ENCODE measurements at places on chromosomes 13 and 19.

- DNase-seq, result peak; percentile 65
Measured at GRCh38 chr19:14437578-14438140, 4.6 kb downstream of the PKN1 start.

DNA sequence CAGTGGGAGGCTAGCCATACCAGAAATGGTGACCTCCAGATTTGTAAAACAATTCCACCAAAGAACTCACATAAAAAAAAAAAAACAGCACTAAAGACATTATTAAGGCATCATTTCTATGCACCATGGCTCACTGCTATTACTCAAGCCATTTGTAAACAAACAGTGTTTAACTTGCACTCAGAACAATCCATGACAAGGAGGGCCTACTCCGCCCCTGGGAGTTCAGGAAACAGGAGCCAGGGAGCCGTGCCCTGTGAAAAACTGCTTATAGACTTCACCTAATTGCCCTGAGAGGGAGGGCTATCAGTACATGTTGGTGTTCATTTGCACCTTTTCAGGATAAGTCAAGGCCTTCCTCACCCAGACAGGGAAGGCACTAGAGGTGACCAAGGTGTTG lies 103.2 kb downstream of the ZNF429 start:
- no peak for DNase-seq

DNA sequence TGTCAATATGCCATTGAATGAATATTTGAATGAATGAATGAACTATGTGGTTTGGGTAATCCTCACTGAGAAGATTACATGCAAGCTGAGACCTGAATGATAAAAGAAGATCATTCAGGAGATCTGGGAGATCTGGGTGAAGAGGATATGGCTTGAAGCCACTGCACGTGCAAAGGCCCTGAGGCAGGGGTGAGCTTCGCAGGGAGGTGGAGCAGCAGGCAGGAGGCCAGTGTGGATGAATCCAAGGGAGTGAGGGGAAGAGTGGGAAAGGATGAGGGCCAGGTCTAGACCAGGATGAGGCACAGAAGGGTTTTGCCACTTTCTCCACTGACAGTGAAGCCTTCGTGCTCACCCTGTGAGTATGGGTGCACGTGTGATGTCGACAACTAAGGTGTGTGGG lies 49.9 kb downstream of the ERICH4 start:
- no peak for DNase-seq

DNA sequence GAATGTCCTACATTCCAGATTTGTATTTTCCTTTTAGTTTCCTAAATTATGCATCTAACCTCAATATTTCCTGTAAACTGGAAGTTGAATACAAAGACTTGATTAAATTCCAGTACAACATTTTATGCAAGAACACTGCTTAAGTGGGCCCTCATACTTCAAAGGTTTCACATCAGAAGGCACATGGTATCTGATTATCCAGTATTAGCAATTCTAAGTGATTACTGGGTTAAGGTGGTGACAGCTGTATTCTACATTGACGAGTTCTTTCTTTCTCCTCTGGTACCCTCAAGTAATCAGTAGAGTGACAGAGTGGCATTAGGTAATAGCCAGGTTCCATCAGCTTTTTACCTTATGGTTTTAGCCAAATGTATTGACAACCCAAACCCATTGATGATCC lies 18.3 kb downstream of the BIVM start:
- DNase-seq, result no peak

- no peak for DNase-seq
Measured at GRCh38 chr13:80006940-80007339, 334.0 kb downstream of the SPRY2 start.

GRCh38 chr13:39144941-39145533 lies 106.8 kb downstream of the NHLRC3 start:
- peak; percentile 31 for DNase-seq

DNA sequence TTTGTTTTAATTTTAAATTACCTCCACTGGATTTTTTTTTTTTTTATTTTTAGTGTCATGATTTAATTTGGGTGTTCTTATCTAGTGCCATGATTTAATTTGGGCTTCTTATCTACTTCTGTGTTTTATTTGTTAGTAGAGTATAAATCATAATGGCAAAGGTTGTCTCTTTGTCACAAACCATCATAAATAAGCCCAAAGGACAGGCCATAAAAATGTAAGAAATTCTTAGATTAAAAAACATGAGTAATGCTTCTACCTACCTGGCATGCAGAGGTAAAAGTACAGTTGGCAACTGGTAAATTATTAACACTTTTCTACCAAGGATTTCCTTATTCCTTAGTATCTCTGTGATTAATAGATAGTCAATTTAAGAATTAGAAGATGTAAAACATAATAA lies 55.2 kb downstream of the ERCC5 start:
- DNase-seq, result no peak

DNA sequence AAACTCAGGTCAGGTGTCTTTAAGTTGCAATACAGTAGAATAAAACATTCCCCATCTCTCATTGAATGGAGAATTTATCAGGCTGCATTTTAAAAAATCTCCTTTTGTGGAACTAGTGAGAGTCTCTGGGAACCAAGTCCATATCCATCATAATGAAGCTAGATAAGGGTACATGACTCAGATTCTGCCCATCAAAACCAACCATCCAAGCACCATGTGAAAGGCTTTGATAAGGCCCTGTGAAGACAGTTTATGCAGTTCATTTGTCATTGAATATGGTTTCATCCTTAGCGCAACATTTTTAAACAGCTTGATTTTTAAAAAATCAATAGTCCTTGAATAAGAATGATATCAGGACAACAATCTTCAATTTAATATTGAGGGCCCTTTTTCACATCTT lies 56.3 kb upstream of the DIAPH3 start:
- DNase-seq, result no peak

DNA sequence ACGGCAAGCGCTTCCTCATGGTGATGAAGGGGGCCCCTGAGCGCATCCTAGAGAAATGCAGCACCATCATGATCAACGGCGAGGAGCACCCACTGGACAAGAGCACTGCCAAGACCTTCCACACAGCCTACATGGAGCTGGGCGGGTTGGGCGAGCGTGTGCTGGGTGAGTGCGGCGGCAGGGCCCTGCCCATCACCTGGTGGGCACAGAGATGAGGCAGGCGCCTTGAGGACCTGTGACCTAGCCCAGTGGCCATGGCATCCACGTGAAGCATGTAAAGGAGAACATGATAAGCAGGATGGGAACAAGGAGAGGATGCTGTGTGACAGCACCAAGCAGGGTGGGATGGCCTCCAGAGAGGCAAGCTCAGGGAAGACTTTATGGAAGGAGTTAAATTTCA lies 18.5 kb downstream of the ATP12A start:
- no peak for DNase-seq

DNA sequence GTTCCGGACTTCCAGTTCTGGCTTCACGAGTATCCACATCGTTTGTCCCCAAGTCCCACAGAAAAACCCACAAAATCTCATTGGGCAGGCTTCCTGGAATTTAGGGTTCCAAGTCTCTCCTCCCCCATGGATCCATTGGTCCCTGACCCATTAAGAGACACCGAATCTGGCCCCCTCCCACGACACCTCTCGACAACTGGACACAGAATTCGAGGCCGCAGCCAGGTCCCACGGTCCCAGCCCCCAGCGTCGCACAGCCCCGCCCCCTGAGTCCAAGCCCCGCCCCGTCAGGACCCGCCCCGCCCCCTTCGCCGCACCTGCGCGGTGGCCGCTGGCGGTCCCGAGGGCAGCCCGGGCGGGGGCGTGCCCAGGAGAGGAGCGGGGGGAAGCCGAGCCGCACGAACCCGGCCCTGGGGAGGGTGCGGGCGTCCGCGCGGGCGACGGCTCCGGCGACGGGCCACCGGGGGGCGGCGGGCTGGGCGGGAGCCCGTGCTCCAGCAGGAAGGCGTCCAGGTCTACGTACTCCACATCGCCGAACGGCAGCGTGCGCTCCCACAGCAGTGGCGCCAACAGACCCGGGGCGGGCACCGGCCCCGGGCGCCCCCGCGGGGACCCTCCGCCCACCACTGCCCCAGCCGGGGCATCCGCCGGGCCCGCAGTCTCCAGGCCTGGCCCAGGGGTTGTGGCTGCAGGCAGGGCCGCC lies 1.8 kb downstream of the DBP start:
- DNase-seq, result peak; percentile 56

DNA sequence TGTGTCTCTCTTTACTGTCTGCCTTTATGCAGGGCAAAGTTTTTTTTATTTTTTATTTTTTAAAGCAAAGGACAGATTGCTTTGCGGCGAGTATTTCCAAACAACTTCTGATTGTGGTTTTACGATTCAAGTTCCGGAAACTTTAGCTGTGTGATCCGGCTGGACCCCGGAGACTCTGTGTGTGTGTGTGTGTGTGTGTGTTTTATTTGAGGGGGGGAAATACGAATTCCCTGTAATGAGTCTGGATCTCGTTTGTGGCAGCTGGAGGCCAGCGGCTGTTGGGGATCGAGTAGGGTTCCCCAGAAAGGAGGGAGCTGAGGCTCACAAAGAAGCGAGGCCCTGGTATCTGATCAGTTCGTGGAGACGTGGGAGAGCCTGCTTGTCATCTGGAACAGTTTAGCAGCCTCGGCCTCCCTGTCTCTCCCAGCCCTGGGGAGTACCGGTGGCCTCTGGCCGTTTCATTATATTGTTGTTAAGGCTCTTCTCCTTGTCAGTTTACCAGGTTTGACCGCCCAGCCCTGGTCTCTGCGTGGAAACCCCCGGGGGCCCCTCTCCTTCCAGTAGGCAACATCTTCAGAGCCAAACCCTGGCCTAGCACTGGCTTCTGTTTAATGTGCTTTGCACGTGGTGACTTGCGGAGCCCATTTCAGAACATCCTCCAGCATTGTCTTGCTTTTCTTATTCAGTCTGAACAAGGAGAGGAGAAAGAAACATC lies 1.3 kb downstream of the FARP1 start:
- DNase-seq, result peak; percentile 22

GRCh38 chr13:64962404-64962803 lies 2267.7 kb downstream of the PCDH9 start:
- no peak for DNase-seq

DNA sequence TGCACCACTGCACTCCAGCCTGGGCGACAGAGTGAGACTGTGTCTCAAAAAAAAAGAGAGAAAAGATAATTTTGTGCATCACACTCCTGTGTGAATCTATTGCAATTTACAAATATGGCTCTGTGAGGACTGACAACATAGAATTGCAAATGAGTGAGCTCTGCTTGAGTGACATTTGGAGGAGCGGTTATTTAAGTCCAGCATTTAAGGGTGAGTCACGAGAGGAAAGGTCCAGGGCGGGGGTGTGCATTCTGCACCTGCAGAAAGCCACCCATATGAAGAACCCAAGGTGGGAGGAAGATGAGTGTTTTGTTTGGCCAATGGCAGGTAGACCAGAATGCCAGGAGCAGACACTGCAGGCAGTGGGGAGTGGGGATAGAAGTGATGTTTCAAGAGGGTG lies 58.5 kb downstream of the DGKH start:
- DNase-seq, result no peak

- no peak for DNase-seq
Measured at GRCh38 chr19:28968721-28969120, 244.2 kb downstream of the UQCRFS1 start.

- no peak for DNase-seq
Measured at GRCh38 chr13:24165746-24166145, 5.2 kb downstream of the SPATA13 start.

All from MG63 (cell line).